Activated CD4-positive, alpha-beta memory T cell treated with anti-CD3 and anti-CD28 coated beads for 36 hours (primary cell): ENCODE measurements at places on chromosomes 3 and 15. TPM values are rescaled to one million over a fixed set of nuclear protein-coding genes. Genes with fewer than 3 reads are reported as not detected.

The HTR3E gene
- total RNA-seq = not detected

The SUCLG2 gene
- total RNA-seq = 53.3 TPM

The MESP1 gene
- 4.6 TPM for total RNA-seq

The SPG21 gene
- total RNA-seq = 69.3 TPM

The SNRK gene
- 24.4 TPM for total RNA-seq

The BLOC1S6 gene
- 48.5 TPM for total RNA-seq

The PPP1R2 gene
- 105 TPM for total RNA-seq

GRCh38 chr3:70728311-70728710 is 415.9 kb upstream of the MDFIC2 start:
- no peak for DNase-seq

- DNase-seq = no peak
These were observed 96.8 kb downstream of the ANXA2 start for GRCh38 chr15:60301024-60301423.

- no peak for DNase-seq
These were observed 207.9 kb downstream of the LPP start for GRCh38 chr3:188361888-188362287.

DNA sequence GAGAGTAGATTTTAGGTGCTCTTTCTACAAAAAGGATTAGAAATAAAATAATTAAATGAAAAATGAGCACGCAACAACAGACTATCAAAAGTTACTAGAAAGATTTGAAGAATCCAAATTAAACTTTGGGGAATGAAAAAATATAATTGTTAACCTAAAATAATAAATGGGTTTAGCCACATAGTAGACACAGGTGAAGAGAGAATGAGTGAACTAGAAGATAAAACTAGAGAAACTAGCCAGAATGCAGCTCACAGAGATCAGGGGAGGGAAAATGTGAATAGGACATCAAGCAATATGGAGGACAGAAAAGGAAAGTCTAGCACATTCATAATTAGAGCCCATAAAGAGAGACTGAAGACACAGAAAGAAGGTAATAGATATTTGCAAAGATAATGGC is 310.7 kb upstream of the WNT5A start:
- no peak for DNase-seq

- no peak for DNase-seq
These were observed 4.6 kb upstream of the DENND4A start for GRCh38 chr15:65796610-65797078.

GRCh38 chr15:73325191-73325861 is 43.4 kb downstream of the HCN4 start:
- peak; percentile 30 for DNase-seq

DNA sequence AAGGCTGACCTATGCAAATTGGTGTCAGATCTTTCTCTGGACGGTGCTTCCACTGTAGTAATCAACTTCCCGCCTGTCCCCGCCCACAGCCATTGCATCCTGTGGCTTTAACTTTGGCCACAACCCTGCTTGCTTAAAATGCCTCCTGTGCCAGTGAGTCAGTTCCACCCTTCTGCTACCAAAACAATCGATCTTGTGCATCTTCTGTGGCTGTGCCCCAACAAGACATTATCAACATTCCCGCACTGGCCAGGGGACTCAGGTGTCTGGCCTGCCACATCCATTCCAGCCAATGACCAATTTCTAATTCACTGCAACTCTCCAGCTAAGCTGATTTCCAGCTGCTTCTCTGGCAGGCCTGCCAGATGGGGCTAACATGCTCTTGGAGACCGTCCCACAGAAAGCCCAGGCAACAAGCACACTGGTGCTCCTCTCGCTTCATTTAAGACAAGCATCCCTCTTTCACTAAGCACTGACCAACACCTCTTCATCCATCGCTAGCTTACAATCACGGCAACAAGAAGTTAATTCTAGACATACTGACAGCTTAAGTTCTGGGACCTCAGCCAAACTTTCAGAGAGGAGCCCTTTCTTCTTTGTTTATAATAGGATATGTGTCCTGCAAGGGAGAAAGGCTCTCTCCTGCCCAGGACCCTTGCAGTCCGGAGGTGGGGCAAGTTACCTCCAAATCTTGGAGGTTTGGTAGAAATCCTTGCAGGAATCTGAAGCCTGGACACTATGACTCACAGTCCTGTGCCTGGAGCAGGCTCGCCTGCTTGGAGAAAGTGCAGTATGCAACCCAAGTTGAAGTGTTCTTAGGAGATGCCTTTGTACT is 6.7 kb downstream of the CA12 start:
- peak; percentile 81 for DNase-seq

DNA sequence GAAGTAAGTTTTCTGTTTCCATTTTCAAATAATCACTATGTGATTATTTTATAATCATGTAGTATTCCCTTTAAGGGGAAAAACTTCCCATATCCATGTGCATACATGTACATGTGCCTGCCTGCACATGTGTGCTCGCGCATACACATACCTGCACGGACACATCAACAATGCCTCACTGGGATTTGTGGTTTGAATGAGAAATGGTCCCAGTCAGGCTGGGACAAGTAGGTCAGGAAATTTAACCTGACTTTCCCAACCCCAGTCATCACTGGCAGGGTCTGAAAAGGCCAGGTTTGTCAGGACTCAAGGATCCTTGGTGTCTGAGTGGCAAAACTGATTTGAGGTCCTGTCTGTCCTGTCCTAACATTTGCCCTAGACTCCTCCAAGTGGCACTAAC is 109.3 kb upstream of the MRPS22 start:
- no peak for DNase-seq

DNA sequence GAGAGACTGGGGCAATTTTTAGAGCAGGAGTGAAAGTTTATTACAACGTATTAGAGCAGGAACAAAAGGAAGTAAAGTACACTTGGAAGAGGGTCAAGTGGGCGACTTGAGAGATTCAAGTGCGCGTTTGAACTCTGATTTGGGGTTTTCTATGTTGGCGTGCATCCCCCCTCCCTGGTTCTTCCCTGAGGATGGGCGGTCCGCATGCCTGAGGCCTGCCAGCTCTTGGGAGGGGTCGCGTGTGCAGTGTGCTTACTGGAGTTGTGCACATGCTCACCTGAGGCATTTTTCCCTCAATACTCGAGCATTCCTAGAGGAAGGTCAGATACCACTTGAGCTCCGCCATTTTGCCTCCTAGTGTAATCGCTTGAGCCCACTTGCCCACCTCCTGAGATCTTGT is 10.4 kb upstream of the CHAC1 start:
- DNase-seq = no peak

DNA sequence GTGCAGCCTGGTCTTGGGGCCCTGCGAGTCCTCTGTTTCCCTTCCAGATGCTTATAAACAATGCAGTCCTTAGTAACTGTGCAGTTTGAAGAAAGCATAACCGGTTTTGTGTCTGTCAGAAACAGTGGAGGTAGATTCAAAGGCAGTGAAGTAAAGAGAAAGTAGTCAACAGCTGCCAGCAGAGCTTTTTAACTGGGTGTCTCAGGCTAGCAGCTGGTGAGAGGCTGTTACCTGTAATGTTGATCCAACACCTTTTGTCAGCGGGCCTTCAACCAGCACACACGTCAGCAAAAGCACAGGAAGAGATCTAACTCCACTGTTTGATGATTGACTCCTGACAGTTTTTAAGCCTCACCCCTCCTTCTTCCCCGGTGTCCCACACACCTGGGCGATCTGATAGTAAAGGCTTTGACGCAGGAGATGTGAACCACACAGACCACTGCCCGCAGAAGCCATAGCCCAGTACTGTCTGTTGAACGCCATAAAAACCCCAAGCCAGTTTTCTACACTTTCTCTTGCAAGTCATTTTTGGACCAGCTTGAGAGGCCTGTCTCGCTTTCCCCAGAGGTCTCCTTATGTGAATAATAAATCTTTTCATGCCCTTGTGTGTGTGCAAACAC is 178.0 kb downstream of the FMN1 start:
- no peak for DNase-seq

DNA sequence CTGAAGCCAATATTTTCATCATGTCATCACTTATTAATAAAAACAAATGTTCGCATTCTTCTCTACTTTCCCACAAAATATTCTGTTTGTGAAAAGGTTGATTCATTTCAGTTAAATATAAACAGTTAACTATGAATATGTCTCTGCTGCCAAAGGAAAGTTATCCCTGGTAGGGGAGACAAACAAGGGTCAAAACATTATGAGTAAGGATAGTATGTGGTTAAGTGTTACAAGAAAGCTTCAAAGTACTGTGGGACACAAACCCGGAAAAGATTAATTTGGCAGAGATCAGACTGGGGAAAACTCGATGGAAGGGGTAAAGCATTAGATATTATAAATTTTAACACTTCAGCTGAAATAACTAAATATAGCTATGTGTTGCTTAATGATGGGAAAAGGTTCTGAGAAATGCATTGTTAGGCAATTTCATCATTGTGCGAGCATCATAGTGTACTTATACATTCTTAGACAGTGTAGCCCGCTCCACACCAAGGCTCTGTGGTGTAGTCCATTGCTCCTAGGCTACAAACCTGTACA is 436.5 kb upstream of the TBL1XR1 start:
- DNase-seq = no peak

DNA sequence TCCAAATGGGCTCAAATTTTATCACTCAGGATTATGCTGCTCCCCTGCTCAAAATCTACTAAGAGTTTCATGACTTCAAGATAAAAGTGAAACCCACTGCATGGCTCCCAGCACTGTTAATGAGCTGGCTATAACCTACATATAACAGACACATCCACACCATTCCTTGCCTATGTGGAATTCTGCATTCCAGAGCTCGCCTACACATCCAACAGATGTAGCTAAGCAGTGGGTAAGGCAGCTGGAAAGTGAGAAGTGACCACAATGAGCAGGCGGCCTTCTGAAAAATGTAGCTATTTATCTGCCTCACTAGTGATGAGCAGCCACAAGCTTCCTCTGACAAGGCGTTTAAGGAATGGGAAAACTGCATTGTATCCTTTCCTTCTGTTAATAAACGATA is 92.0 kb upstream of the TRIM42 start:
- DNase-seq = no peak

GRCh38 chr3:185208823-185209222 is 45.0 kb downstream of the EHHADH start:
- no peak for DNase-seq

DNA sequence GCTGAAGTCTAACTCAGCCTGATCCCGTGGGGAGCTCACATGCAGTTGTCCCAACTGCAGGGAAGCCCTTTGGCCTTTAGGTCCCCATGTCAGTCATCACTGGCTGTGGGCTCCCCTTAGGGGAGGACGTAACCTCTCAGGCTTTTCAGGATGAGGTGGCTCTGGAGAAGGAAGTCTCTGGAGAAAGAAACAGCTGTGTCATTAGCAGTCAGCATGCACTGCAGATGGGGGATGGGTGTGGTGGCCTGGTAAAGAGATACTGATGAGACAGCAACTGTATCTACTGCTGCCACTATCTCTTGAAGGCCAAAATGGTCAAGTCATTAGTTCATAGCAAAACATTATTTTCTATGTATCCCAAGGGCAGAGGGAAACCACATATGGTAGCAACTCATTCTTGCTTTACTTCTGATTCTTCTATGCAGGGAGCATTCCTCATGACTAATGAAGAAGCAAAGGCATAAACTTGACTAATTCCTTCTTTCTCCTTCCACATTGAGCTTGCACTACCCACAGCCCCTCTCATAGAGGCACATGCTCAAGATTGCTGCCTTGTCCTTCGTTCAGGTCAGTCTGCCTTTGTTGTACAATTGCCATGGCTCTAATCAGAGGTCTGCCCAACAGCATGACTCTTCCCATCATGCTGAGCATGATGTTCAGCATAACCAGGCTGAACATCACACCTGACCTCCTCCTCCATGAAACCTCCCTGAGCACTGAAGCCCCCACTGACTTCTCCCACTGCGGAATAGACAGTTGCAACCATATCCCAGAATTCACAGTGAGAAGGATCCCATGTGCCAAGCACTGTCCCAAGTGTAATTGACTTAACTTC is 47.8 kb upstream of the TMEM158 start:
- DNase-seq = no peak

GRCh38 chr3:122695927-122696561 is 15.4 kb downstream of the PARP14 start:
- no peak for DNase-seq

GRCh38 chr3:81793410-81793809 is 32.0 kb upstream of the GBE1 start:
- no peak for DNase-seq

DNA sequence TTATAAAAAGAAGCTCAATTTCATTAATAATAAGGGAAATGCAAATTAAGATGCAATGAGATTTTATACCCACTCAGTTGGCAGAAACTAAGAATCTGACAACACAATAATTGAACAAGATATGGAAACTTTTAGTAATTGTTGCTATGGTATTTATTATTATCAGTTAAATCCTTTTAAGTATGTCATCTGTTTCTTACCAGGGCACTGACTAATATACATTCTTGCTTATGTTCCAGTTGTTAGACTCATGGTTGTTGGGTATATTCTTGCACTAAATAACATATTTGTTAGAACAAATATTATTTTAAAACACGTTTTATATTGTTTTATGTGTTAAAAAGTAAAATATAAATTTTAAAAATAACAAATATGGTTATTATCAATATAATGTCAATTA is 690.3 kb downstream of the MECOM start:
- DNase-seq = no peak

DNA sequence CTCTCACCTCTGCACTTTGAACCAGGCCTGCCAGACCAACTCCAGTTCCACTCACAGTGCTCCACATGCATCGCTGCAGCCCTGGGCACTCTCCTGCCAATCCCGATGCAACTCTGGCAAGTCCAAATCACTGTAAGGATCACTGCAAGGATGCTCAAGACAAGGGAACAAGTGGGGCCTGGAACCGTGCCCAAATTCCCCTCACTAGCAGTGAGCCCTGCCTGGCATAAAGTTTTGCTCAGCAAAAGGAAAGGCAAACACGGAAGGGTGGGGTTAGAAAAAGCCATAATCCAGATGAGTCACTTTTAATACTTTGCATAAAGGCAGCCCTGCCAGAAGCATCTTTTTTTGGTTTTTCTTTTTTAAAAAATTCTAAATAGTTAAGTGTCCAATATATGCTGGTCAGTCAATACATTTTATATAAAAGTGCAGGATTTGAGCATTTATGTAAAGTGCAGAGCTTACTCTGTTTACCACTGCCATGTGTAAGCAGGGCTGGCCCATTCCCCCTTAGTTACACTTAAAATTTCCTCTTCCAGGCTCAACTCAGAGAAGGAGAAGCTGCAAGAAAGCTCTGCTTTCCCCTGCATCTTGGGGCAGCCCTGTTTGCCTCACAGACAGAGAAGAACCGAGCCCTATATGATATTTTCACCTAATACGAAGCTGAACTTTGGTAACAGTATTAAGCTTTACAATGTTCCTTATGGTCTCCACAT is 102.2 kb downstream of the CD47 start:
- DNase-seq = peak; percentile 28

DNA sequence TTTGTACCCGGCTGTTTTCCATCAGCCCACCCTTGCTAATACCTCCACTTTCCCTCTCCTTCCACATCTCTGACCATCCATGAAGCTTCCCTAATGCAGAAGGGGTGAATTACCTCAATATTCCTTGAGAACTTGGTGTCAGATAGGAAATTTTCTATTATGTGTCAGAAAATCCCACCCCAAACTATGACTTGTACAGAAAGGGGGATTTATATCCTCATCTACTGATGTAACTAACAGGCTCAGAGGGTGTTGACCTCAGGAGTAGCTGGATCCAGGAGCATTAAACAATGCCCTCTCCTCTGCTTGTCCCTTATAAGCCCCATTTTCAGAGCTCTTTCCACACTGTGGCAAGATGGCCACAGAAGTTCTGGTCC is 242.8 kb upstream of the TLE3 start:
- DNase-seq = no peak

GRCh38 chr3:116316771-116317170 is 128.5 kb downstream of the LSAMP start:
- DNase-seq = no peak
